ENCODE measurements at places on chromosomes 5 and 9. TPM values are rescaled to one million over a fixed set of nuclear protein-coding genes. Genes with fewer than 3 reads are reported as not detected.

Gene F12
- 0.99 TPM for total RNA-seq

Gene NIPSNAP3A
- total RNA-seq: 28.5 TPM

Gene TAF7
- total RNA-seq: 71.7 TPM

Gene LHX6
- 1.3 TPM for total RNA-seq

All from endothelial cell of coronary artery (primary cell).